ENCODE measurements at places on chromosomes 2 and 18.
A peak's percentile ranks its signal among the peaks of the same experiment; 100 is the strongest.

DNA sequence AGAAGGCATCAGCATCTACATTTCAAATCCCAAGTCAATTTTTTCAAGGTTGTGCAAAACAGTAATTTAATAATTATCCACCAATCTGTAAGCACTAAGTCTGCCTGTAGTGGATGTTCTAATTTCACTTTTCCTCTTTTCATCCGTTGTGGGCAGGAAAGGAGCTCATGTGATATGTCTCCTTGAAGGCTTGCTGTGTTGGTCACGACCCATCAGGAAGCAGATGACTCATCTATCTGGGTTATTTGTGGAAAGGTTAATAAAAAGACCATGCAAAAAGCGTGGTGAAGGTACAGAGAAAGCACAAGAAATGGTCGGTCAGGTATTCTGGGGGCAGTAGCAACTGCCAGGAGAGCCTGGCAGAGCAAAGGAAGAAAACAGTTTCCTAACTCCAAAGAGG is 476.7 kb upstream of the RAB6C start:
- no peak for DNase-seq

DNA sequence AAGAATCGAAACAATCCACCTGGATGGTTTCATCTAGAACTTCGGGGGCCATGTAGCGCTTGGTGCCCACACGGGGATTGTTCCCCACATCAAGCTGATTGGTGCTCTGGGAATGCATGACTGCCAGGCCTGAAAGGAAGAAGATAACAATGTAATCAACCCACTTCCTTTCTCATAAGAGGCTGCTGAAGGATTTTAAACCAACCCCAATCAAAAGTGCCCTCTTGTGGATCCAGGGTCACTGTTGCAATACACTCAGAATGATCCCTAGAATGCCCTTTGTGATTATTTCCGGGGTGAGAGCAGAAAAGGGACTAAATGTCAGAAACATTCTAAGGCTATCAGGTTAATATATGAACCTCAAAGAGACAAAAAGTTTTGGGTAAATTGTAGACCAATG is 115.2 kb downstream of the ACVR1 start:
- no peak for DNase-seq

DNA sequence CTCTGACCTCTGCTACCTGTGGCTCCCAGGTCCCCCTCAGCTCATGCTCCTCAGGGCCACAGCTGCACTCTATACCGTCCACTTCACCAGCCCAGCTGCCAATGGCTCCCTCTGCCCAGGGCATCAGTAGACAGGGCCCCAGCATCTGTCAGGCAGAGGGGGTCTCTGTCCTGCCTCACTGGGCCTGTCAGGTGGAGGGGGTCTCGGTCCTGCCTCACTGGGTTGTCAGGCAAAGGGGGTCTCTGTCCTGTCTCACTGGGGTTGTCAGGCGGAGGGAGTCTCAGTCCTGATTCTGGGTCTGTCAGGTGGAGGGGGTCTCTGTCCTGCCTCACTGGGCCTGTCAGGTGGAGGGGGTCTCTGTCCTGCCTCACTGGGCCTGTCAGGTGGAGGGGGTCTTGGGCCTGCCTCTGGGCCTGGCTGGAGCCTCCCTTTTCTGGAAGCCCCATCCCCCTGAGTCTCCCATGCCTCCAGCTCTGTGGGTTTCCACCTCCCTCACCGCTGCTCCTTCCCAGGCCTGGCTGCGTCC is 19.9 kb downstream of the SNORC start:
- DNase-seq, result no peak

- peak; percentile 57 for DNase-seq
Observed at GRCh38 chr2:130819608-130820278, 17.0 kb upstream of the ARHGEF4 start.

GRCh38 chr18:10418836-10419235 is 35.6 kb upstream of the APCDD1 start:
- no peak for DNase-seq

- no peak for DNase-seq
Observed at GRCh38 chr2:43074052-43074451, 152.4 kb downstream of the ZFP36L2 start.

GRCh38 chr2:191930205-191930604 is 83.3 kb upstream of the CAVIN2 start:
- DNase-seq, result no peak

DNA sequence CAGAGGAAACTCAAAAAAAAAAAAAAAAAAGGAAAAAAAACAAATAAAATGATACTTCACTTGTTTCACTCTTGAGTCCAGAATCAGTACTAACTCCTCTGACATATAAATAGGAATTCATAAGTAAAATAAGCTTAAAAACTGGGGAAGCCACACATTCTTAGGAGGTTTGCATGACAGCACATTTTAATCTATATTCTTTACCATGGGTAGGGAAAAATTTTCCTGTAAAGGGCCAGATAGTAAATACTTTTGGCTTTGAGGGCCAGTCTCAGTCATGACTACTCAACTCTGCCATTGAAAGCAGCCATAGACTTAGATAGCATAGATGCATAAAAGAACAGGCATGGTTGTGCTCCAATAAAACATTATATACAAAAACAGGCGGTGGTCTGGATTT is 145.2 kb downstream of the BCL11A start:
- DNase-seq, result no peak

DNA sequence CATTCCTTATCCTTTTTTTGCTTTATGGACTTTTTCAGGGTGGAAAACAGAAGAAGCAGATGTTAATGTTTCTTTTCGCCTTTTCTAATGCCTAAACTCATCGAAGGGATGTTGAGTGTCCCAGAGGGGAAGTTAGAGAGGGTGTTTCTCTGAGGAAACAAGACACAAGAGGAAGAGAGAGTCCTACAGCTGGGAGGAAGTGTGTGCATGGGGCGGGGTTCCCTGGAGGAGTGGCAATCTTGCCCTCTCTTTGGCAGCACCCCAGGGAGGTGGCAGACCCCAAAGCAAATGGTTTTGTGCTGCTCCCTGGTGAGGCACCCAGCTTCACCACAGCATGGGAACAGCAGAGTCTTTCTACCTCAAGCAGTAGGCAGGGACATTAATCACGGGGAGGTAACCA is 377.6 kb downstream of the RND3 start:
- DNase-seq, result no peak

DNA sequence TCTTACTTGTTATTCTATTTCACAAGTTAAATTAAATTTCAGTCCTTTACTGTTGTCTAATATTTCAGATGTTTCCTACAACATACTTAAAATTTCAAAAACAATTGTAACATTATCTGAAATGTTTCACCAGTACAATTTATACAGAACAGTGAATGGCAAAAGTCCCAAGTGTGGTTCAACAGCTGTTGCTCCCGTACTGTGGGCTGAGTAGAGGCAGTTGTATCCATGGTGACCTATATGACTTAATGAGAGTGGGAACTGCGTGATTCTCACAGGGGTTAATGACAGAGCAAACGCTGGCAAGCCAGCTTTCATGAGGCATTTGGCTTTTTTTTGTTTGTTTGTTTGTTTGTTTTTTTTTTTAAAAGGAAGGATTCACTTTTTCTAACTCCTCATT is 5.3 kb upstream of the PLCL1 start:
- peak; percentile 20 for DNase-seq

GRCh38 chr18:295756-296490 is 28.1 kb upstream of the THOC1 start:
- no peak for DNase-seq

DNA sequence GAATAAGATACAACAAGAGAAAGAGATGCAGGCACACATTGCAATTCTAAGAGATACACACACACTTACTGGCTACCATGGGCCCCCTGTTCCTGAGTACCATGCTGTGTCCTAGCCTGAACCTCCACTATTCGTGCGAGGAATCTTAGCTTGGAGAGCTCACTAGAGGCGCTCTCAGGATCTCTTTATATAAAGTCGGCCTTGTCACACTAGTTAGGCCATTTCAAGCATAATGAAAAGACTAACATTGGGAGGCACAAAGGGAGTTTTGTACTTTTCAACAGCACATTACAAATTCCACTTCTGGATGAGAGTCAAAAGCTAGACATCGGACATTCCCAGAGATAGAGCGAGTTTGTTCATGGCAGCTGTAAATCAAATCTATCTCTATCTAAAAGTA is 365.2 kb downstream of the DSEL start:
- no peak for DNase-seq

DNA sequence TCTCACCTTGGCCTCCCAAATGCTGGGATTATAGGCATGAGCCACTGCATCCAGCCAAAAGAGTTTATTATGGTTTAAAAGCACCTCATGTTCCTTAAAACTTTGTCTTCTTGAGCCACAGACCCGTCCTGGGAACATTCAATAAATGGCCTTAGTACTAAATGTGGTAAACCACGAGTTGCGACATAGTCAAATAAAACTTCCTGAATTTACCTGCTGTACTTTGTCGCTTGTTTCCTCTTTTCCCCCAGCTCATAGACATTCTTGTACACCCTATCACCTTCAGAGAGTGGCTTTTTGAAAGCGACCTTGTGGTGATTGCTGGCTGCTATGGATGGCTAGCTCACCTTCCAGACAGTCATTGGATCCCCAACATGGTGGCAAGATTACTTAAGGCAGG is 310.4 kb downstream of the LRRTM1 start:
- no peak for DNase-seq

DNA sequence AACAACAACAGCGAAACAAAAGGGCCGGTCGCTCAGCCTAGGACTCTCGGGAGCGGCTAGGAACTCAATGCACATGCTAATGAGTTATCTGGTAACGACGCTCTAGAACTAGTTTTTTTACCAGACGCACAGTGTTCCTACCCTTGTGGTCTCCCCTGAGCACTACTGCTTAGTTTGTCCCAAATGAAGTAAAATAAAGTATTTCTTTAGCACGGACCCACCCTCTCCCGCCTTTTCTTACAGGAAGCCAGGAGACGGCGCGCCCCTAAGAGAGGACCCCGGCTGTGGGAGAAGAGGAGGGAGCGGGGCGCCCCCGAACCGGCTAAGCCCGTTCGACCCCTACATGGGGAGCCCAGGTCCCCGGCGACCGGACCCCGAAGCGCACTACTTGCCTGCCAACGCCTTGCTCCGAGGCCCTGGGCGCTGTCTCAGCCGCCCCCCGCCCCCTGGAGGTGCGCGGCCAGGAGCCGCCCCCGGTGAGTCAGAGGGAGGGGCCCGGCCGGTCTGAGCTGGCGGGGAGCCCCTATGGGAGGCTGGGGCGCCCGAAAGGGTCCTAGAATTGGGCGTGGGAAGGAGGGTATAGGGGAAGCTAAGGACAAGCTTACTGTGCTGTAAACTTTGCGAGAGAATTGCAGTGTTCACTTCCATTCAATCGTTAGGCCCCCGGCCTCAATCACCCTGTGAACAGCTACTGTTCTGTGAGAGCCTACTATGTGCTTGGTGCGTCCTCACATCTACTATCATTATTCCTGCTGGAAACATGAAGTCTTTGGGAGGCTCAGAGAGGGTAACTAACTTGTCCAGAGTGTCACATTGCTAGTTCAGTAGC is 3.6 kb upstream of the CAPG start:
- no peak for DNase-seq

Data from NCI-H2227 treated with DMSO at 0.1 percent for 48 hours (cell line).